ENCODE measurements at places on chromosomes 5 and 9. TPM values are rescaled to one million over a fixed set of nuclear protein-coding genes. Genes with fewer than 3 reads are reported as not detected.

- peak; percentile 37 for DNase-seq
These were observed 165.2 kb downstream of the ADAMTS12 start for GRCh38 chr5:33726422-33727165.

DNA sequence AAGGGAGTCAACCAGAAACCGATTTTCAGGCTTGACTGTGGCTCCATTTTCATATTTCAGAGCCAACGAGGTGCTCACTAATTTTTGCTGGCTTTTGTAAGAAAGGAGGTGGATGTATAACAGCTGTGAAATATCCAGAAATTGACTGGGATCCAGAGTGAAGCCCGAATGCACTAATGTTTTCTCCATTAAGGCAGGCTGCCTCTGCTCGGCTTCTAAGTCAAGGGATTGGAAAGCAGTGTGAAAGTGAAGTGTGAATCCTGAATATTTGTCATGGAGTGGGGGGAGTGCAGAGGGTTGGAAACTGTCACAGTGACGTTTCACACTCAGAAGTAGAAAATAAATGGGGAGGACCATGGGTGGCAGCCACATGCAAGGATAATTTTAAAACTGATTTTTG lies 237.4 kb downstream of the GOLPH3 start:
- no peak for DNase-seq

- DNase-seq: no peak
These were observed 6.8 kb downstream of the EPB41L4B start for GRCh38 chr9:109314011-109314531.

HMMR gene
- 11.6 TPM for polyA plus RNA-seq
